ENCODE measurements at places on chromosomes 11 and 22.

DNA sequence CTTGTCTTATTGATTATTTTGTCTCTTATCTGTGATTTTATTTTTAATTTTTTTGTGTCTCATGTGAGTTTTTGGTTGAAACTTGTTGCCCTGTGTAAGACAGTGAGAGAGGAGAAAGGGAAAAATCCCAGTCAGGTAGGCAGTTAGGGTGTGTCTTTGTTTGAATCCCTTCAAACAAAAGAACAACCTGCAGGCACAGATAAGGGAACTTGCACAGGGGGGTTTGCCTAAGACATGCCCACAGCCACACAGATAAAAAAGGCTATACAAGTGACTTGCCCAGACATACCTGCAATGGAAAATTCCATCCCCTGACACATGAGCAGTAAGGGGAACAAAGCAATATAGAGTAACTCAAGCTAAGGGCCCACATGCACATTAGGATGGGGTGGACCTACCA, 127.8 kb upstream of the PLET1 start:
- no peak for DNase-seq

GRCh38 chr11:15770798-15771414, 585.4 kb downstream of the SOX6 start:
- DNase-seq, result no peak

- DNase-seq, result no peak
Measured at GRCh38 chr22:19535001-19535400, 10.8 kb upstream of the CLDN5 start.

- no peak for DNase-seq
Measured at GRCh38 chr11:33294224-33294623, 37.0 kb downstream of the HIPK3 start.

- DNase-seq, result no peak
Measured at GRCh38 chr11:128663824-128664223, 30.0 kb upstream of the FLI1 start.

GRCh38 chr11:63680834-63681320, 423 bp upstream of the RTN3 start:
- peak; percentile 89 for DNase-seq

DNA sequence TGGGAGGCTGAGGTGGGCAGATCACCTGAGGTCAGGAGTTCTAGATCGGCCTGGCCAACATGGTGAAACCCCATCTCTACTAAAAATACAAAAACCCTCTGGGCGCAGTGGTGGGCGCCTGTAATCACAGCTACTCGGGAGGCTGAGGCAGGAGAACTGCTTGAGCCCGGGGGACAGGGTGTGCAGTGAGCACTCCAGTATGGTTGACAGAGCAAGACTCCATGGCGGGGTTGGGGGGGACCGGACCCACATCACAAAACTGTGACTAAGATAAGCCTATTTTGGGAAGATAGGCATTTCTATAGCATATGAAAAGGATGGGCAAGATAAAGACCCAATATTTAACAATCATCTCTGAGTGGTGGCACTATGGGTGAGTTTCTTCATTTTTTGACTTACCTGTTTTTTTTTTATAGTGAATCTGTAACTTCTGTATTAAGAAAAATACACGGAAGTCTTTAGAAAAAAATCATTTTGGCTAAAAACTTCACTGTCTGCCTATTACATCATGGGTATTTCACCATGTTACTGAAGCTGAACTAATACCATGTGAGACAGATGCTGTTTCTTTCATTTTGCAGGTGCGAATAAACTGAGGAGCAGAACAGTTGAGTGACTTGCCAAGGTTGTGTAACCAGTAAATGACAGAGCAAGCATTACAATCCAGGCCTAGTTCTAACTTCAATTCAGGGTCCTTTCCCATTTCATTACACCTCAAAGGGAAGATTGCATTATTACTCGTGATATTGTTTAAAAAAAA, 2.5 kb downstream of the CELF1 start:
- DNase-seq, result no peak

- DNase-seq, result no peak
Measured at GRCh38 chr11:30481330-30481729, 104.8 kb downstream of the MPPED2 start.

- peak; percentile 64 for DNase-seq
Measured at GRCh38 chr22:31055635-31056159, 25.4 kb upstream of the SMTN start.

GRCh38 chr11:128513915-128514681, 73.3 kb downstream of the ETS1 start:
- DNase-seq, result no peak

- peak; percentile 51 for DNase-seq
Measured at GRCh38 chr11:73334384-73335203, 26.5 kb downstream of the ARHGEF17 start.

DNA sequence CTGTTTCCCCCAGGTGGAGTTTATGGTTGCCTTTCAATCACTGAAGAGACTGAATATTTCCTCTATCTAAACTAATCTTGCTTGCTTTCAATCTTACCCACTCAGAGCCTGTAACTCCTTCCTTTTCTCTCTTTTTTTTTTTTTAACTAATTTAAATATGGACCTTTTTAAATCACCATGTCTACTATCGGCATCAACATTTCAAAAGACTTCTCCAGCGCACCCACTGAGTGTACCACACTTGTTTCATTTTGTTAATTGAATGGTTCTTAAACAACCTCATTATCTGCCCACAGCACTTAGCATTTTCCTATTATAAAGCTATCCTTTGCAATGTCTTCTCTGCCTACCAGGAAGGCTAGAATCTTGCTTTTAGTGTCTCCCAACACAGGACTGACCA, 1212.5 kb downstream of the LRRC4C start:
- DNase-seq, result no peak

DNA sequence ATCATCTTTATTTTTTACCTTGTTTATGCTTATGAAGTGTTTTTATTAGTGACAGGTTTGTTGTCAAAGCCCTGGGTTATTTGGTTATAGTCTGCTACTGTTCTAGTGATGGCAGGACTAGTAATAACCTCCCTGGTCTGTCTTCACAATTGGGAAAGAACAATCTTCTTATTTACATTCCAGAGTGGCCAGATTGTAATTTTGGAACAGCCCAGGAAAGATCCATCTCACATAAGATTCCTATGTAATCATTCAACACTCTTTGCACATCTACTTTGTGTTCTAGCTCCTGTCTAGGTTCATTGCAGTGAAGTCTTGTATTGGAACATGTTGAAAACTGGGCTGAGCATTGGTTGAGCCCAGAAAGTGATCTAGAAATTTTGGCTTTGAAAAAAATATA, 63.8 kb downstream of the CYB5R2 start:
- DNase-seq, result no peak

GRCh38 chr11:44842220-44842619, 108.5 kb downstream of the TP53I11 start:
- no peak for DNase-seq

GRCh38 chr11:118622376-118623268, 15.2 kb downstream of the PHLDB1 start:
- DNase-seq, result peak; percentile 65

DNA sequence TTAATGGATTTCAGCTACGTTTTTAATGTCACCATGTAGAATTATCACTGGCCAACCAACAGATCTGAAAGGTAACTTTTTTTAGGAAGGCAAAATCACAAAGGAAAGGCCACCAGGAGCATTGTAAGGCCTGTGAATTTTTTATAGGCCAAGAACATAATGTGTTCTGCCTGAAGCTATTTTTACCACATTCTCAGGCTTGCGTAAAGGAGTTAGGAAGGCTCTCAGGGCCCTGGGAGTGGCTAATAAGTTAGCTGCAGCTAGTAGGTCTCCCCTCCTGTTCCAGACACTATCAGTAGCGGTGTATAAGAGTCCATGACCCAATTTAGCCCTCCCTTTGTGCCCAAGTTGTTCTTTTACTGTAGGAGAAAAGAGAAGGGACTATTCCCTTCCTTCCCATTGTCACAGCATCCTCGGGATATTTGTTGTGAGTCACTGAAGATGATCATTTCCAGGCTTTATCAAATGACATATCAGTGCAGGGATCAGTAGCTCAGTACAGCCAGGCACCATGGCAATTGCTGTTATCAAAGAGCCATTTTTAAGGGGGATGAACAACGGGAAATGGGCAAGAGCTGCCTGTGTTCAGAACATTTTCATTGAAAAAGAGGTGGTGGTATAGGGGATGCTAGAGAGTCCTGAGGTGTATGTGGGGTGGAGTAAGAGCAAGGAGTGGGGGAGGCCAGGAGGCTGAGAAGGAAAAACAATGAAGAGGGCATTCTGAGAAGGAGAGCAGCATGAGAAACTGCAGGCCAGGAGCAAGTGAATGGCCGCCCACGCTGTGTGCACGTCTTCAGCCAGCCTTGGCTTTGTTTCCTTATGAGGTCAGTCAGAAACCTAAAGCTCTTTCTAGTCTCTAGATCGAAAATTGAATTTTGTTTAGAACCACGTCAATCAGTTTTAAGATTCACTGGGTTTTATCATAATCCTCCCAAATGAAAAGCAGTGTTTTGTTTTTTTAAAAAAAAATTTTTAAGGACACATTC, 940.3 kb downstream of the NTM start:
- no peak for DNase-seq

Measured in spinal cord (tissue), 10 donors.